ENCODE measurements at places on chromosomes 1 and 21.

- no peak for DNase-seq
Measured at GRCh38 chr21:46121286-46122221, 23.6 kb downstream of the COL6A2 start.

DNA sequence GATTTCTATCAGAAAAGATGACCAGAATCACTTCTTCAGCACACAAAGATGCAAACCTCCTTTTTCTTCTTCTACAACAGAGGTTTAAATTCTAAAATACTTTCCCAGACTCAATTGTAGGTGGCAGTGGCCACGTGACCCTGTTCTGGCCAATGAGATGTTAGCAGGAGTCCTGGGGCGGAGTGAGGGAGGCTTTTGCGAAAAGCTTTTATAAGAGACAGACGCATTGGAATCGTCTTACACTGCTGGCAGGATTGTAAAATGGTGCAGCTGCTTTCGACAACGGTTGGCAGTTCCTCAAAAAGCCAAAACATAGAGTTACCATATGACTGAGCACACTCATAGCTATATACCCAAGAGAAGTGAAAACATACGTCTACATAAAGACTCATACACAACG is 87.0 kb upstream of the MAGI3 start:
- no peak for DNase-seq

DNA sequence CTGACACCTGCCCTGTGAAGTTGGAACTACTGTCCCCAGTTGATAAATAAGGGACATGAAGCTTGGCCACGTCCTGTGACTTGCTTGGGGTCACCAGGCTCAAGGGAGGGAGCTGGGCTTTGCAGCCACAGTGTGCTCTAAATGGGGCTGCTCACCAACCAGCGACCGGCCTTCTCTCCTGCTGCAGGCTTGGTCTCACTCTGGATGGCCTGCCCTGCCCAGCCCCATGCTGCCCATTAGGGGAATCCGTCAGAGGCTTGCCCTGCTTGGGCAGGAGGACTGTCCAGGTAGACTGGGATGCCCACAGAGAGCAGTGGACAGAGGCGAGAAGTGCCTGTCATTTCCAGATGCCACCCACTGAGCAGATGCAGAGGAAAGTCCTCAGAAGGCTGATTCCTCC is 1.2 kb upstream of the CENPS start:
- no peak for DNase-seq

GRCh38 chr1:24297187-24297851 is 21.8 kb upstream of the GRHL3 start:
- no peak for DNase-seq

DNA sequence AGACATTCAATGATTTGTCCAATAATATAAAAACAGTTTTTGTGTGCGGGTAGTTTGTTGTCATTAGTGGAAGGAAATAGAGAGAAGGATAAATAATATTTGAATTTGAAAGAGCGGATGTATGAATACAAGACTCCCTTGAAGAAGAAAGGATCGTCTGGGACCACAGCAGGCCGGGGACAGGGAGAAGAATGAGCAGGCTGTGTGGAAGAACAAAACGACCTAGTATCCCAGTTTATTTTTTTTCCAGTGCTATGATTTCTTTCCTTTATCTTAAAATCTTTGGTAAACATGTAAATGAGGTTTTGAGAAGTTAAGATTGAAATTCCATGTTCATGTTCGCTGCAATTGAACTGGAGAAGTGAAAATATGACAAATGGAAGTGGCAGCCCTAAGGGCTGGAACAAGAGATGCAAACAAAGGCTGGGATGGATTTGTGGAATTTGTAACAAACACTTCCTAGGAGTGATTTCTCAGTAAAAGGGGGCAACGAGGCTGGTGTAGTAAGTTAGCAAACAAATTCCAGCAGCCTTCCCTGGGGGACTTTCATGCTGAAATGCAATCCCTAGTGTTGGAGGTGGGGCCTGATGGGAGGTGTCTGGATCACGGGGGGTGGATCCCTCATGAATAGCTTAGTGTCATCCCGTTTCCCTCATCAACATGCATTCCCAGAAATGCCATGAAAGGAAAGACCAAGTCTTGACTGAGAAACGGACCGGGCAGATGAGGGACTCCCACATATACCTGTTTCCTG is 10.2 kb upstream of the IFI16 start:
- DNase-seq, result no peak

GRCh38 chr1:169933984-169934725 is 40.5 kb upstream of the SCYL3 start:
- no peak for DNase-seq

- DNase-seq, result no peak
Measured at GRCh38 chr1:183859831-183860230, 54.9 kb downstream of the RGL1 start.

DNA sequence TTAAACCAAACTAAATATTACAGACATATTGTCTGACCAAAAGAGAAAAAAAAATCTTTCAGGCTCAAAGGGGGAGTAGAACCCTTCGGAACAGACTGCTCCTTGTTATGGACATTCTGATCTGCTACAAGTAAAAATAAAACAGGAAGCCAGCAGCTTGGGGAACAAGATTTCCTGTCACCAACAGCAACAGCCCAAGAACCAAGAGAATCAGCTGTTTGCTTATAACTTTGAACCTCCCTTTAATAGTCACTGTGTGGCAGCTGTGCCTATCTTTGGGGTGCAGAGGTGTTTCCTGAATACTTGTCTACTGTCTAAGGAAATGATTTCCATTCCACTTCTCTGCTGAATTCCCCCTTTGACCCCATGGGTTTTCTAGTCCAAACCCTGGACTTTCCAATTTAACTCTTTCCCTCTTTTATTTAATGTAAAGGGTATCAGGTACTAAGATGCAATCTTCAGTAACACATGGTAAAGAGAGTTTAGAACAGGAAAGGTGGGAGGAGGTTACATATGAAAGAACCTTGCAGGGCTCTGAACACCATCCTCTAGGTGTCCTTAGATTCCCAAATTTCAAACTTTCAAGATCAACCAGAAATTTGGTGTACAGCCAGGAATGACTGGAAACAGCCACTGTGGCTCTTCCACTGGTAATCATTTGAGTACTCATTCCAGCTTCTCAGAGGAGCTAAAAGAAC is 38.6 kb downstream of the GPR3 start:
- no peak for DNase-seq

All from stimulated activated CD8-positive, alpha-beta memory T cell treated with anti-CD3 and anti-CD28 coated beads, Interleukin-15, amount 100 ng/mL, for 1 hour (primary cell).